ENCODE measurements at places on chromosomes 3 and 15.

DNA sequence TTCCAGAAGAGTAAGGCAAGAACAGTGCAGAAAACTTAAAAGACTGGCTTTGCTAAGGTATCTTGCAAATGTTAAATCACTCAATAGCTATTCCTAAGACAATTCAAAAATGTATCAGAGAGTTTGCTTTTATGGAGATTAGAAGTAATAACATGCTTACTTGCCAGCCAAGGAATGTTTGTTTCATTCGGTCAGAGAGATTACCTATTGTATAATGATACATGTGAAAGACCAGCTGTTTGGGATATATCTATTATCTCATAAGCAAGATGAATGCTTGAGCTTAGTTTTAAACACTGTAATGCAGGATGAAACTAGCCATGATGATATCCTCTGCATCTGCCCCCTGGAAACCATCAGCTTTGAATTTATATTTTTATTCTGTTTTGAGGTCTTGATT, 70.7 kb downstream of the MAP2K5 start:
- DNase-seq: no peak

GRCh38 chr3:24096695-24097290, 151.7 kb downstream of the NR1D2 start:
- no peak for DNase-seq

DNA sequence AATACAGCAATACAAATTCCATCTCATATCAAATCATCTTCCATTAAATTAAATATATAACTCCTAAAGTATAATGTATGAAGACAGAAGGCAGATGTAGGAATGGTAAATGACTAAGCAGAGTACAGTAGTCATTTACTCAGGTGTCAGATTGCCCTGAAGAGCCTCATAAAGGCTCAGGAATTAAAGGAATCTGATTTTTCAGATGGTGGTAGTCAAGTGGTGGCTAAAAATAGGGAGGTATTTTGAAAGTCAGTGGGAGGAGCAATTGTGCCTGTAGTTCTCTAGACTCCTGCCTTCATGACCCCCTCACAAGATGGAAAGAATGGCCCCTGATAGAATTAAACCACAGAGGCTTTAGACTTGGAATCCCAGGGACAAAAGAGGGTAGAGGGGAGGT, 142.7 kb upstream of the SYNPR start:
- no peak for DNase-seq

GRCh38 chr3:97306226-97306625, 458.3 kb upstream of the ARL6 start:
- no peak for DNase-seq

- peak; percentile 96 for DNase-seq
Measured at GRCh38 chr3:14921034-14921616, 26.3 kb upstream of the NR2C2 start.

DNA sequence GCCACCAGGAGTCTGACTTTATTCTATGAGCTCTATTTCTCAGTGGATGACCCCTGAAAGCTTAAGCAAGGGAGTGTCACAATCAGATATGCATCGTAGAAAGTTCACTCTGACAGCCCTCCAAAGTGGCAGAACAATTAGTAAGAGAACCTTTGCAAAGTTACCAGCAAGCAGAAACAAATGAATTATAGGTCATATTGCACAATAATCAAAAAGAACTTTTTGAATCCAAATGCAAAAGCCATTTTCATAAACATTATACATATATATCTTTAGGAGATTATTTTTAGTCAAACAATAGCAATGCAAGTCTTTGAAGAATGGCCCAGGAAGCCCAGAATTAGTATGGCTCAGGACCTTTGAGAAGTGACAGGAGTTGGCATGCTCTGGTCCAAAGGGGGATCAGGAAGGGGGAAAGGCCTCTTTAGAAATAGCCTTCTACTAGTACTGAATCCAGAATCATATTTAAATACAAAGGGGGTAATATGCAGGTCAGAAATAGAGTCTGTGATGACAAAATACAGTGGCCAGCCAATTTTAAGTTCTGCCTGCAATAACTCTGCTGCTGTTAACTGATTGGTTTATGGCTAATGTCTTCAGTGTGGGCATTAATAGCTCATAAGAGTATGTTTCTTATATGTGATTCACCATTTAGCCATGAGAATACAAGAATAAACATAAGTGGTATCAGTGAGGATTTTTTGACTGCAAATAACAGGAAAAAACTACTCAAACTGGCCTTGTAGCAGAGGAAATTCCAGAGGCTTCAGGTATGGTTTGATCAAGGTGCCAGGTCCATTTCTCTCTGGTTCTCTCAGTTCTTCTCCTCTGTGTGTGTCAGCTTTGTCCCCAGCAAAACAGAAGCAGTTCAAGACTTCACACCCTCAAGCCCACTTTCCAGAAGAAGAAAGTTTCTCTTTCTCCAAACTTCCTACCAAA, 17.0 kb upstream of the ITGB5 start:
- DNase-seq: no peak

DNA sequence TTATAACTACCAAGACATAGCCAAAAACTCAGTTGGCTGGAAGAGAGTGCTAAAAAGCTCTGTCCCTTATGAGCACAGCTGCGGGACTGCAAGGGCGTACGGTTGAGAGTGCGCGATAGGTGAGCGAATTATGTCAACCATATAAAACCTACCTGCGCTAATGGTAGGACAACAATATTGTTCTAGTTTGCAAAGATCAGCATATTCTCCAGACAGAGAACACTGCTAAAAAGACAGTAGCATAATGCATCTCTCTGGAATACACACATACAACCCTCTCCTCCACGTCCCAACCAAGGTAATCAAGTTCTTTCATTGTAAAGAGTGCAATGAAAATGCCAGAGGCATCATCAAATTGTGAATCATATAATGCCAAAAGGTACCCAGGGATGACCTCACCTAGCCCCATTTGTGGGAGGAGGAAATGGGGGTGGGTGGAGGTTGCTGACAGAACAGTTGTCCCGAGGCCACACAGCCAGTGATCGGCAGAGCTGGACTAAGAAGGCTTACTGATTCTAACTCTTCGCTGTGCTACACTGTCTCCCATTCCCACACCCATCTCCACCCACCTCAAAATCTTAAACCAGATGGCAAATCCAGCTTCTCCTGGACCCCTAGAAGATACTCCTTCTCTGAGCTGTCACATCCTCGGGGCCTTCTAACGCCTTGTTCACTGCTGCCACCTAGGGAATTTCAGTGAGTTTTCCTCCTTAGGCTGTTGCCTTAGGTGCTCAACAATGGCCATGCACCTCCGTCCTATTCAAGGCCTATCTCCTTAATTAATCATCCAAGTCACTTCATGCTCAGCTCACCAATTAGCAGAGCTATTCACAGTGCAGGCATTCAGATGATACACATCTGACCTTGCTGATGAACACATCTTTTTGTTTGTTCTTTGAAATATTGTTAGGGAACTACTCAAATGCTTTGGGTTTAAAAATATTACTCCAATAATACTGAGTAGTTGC, 60.7 kb downstream of the RPL22L1 start:
- no peak for DNase-seq

DNA sequence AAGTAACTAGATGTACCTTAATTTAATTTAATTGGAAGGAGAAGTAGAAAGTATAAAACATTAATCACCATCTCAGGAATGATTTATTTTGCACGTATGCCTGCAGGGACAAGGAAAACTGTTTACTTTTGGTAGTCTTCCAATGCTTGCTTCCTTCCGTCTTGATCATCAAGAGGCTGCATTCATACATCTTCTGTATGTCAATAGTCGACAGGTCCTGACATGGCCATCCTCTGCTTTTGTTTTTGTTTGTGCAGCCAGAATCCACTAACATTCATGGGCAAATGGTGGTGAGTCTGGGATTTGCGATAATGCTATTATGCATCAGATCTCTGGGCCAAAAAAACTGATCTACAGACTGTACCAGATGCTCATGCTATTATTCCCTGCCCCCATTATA, 56.6 kb upstream of the ZPLD1 start:
- no peak for DNase-seq

DNA sequence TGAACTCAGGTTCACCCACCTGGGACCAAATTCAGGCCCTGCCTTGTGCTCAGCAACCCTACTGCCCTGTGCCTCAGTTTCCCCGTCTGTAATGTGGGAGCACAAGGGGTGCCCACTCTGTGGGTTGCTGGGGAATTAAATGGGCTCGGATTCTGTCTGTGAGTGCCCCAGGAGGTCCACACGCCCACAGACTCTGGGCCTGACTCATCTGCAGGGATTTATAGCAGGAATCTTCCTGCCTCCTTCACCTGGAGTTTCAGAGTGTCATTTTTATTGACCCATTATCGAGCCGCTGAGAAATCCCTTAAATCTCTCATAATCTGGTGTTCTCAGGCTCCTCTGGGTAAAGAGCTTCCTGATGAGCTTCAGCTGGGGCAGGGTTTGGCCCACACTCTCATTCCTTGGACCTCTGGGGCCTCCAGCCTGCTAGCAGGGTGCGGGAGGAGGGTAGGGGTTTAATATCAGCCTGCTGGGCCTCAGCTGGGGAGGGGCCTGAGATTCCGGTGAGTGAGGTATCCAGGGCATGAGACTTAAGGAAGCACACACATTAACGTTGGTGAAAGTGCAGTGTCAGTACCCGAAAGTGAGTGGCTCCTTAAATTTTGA, 16.4 kb downstream of the C3orf18 start:
- DNase-seq: no peak

DNA sequence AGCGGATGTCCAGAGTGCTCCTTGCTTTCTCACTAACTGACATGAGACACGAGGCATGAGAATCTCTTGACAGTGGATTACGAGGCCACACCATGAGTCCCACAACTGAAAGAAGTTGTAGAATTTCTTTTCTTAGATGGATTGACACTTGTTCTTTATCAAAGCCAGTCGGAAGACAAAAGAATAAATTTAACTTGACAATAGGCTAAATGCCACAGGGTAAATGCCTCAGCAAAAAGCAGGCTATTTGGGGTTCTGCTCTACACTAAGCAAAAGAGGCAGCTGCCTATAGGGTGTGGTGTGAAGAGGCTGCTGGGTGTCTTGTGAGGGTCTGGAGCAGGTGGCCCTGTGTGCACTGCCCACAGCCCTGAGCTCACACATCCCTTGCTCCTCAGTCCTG, 135.1 kb upstream of the SEMA6D start:
- DNase-seq: no peak

DNA sequence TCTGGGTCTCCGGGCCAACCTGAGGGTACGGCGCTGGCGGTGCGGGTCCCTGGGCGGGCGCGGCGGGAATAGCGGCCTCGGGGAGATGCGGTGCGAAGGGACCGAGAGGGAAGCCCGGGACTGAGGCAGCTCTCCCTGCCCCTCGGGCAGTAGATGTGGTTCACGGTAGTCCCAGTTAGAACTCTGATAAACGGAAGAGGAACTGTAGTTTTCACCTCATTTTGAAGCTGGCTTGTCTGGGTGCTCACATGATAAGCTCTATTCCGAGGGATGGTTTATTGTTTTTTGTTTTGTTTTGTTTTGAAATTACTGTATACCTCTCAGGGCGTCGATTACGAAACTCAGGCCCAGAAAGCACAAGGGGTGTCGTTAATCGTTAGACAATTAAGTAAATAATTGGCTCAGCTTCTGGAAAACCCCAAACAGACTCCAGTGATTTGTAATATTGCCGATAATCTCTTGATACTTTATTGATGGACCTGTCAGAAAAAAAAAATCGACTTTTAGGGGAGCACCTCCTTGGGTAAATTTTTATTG, 413 bp downstream of the NUSAP1 start:
- no peak for DNase-seq

DNA sequence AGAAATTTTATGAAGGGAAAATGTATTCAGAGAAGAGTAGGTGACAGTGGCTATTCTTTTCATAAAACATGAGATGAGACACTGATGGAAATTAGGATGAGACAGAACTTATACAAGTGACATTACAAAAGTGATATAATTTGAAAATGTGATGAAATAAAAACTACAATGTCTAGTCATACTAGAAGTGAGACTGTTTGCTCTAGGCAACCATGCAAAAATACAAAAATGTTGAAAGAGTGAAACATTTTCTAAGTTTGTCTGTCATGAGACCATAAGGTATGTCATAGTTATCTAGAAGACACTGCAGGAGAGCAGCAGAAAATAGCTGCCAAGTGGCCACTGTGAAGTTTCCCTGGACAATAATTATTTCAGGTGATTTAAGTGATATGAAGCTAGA, 459.5 kb downstream of the DIPK2A start:
- no peak for DNase-seq

DNA sequence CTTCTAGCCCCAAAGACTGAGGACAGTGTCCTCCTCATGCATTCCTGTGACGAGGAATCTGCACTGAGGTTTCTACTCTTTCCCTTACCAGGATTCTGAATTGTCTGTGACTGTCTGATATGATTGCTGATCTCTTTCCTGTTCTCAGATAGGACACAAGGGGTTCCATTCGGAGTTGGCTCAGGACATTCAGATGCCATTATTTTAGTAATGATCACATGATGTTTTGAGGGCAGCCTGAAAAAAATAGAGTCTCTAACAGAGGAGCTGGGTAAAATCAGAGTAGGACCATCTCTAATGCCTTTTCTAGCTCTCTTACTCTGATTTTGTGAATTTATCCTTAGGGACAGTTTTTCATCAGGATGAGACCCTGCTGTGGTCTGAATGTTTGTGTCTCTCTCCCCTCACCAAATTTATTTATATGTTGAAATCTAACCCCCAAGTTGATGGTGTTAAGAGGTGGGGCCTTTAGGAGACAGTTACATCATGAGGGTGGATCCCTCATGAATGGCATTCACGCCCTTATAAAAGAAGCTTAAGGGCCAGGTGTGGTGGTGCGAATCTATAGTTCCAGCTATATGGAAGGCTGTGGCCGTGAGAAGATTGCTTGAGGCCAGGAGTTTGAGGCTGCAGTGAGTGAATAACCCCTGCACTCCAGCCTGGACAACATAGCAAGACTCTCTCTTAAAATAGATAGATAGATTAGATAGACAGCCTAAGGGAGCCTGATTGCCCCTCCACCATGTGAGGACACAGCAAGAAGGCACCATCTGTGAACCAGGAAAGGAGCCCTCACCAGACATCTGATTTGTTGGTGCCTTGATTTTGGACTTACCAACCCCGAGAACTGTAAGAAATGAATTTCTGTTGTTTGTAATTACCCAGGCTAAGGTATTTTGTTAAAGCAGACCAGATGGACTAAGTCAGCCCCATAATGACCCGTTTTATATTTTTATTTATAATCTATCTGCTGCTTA, 24.4 kb downstream of the FNDC3B start:
- no peak for DNase-seq

Data from posterior vena cava (tissue), 2 donors.